Mesenteric fat pad (tissue), 1 donor: ENCODE measurements at places on chromosomes 12 and 14.

DNA sequence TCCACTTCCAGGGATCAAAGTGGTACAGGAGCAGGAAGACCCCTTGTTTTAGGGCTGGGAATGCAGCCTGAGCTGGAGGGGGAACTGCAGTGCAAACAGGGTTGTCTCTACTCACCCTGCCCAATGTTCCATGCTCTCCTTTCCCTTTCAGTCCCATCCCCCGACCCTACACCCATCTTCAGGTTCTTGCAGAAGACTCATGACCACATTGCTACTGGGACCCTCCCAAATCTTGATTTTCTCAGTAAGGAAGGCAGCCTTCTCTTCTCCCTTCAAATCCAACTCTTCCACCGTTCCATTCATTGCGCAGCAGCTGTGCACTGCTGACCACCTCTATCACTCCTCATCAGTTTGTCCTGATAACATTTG, 1.9 kb downstream of the SERPINA11 start:
- DNase-seq = no peak

- no peak for DNase-seq
These were observed 1.1 kb upstream of the GNB3 start for GRCh38 chr12:6839482-6840201.

- DNase-seq = peak; percentile 51
These were observed 161.5 kb upstream of the VASH1 start for GRCh38 chr14:76599559-76600287.

- no peak for DNase-seq
These were observed 610.7 kb downstream of the VRK1 start for GRCh38 chr14:97407701-97408407.

DNA sequence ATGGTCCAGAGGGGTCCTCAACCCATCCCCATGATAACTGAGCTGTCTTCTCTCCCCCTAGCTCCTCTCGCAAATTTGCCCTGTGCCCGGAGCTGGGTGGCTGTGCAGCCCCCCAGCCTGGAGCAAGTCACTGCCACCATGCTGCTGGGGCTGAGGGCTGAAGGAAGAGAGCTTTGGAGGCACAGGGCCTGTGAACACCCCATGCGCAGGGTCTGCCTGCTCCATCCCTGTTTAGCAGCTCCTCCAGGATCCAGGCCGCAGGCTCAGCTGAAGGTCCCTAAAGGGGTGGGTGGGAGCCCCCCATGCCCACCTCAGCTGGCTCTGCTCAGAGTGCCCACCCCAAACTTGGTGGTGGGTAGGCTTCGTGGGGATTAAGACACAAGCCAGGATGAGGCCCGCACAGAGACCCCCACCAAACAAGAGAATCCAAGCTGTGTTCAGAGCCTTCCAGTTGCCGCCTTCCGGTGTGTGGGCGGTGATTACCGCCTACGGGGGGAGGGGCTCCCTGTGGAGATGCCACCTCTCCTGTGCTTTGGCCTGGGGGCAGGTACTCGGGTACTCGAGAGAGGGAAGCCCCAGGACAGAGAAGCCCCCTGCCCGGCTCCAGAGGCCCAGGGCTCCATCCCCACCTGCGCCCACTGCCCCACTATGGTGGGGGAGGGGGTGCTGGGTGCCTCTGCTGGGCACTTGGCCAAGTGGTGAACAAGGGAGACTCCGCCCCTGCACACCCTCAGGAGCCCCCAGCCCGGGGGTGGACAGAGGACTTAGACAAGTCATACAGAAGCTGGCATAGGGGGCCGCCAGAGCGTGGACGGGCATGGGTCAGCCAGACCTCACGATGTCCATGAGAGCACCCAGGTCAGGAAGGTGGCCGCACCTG, 1.4 kb upstream of the JAG2 start:
- no peak for DNase-seq

DNA sequence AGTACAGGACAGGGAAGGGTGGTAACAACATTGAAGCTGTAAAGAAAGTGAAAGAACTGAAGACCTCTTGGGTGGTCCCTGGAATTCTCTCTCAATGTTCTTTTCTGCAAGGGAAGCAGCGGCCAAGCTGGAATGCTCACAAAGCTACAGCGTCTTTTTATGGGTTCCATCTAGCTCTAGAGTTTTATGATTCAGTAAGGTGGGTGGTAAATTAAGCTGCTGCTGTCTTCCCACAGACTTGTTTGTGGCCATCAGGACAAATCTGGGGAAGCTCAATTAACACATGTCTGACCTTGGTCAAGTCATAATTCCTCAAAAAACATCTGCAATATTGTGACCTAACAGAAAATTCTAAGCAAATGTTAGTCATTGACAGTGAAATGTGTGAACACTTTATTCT, 139.1 kb downstream of the MED13L start:
- no peak for DNase-seq

- no peak for DNase-seq
These were observed 74.2 kb upstream of the CSRP2 start for GRCh38 chr12:76952995-76953394.

DNA sequence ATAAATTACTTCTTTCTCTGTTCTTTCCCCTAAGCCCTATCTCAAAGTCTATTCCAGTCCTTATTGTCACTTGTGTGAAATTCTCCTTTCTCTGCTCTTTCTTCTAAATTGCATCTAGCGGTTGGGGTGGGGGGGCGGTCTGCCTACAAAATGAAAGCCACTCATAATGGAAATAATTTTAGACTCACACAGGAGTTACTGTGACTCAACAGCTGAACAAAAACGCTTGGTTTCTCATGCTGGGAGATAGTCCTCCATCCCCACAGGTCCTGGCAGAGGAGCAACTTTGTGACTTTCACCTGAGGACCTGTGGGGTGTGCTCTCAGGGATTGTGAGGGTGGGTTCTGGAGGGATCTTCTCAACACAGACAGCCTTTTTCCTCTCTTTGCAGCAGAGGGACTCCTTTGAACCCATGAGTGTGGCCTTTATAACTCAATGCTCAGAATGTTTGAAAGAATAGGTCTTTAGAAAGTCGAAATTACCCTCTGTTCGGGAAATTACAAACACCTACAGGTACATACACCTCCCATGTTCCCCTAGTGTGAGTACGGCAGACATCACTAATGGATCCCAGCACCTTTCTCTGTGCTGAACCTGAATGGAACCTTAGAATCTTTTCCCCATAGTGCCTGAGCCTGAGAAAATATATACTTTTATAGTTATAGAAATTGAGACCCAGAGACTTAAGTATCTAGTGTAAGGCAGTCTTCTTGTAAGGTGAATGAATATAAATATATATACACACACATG, 109.7 kb downstream of the CHST11 start:
- DNase-seq = no peak

DNA sequence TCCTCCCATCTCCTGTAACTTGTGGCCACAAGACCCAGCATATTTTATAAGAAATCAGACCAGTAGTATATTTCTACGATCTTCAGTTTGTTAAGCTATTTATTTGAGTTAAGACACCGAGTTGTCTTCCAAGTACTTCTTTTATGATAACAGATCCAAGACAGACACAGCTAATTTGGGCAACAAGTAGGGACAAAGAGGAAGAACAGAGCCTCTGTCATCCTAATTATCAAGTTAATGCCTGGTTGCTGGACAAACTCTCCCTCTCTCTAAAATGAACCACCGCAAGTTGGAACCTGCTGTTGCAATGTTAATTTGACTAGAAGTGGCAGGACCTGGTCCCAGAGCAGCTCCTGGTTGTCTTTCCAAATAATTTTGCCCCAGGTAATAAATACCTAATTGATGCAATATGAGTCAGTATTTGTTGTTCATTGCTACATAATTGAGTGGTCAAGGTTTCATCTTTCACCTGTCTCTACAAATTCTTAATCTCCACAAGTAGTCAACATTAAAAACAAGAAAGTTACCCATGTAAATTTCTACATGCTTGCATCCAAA, 323.7 kb downstream of the PAWR start:
- no peak for DNase-seq

DNA sequence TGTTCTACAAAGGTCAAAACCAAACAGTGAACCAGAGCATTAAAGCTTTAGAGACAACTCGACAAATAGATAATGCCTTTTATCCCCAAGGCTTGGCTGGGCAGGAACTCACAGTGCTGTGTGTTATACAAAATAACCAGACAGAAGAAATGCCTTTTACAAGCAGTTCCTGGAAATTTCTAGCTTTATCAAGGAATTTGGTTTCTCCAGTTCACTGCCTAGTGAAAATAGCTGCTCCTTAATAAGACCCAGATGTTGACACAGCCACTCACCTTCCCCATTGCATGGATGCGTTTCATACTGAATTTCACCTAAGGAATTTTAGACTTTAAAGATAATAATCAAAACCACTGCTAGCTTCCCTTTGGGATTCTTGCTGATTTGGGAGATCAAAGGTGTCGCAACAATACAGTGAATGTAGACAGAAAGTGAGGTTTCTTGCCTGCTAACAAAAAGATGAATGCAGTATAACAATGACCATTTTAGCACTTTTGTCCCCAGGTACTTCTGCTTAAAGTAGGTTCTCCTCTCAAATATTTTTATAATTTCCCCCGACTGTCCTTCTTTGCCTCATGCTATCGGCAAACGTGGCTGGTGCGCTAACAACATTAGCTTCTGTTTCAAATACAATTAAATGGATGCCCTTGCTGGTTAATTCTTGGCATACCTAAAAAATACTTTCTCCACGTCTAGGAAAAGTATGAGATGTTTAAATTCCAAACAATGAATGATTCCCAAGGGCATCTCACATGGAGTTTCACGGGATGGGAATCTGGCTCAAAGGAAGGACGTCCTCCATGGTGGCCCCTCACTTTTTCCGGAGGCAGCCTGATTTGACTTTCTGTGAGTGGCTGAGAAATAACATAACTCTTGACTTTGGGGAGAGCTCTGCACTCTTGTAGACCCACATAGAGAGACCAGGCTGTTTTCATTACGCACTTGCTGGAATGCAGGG, 162.4 kb downstream of the C12orf75 start:
- DNase-seq = no peak

- no peak for DNase-seq
These were observed 597 bp upstream of the DYNC1H1 start for GRCh38 chr14:101963656-101964296.

GRCh38 chr12:48201091-48201490, 2.0 kb downstream of the OR10AD1 start:
- no peak for DNase-seq

GRCh38 chr12:124901003-124901402, 13.4 kb downstream of the UBC start:
- no peak for DNase-seq

GRCh38 chr14:101112351-101113107, 209.0 kb upstream of the RTL1 start:
- peak; percentile 78 for DNase-seq

- DNase-seq = no peak
These were observed 18.6 kb downstream of the PPFIBP1 start for GRCh38 chr12:27542628-27543027.

- DNase-seq = no peak
These were observed 163.6 kb downstream of the PRKCH start for GRCh38 chr14:61484826-61485584.

DNA sequence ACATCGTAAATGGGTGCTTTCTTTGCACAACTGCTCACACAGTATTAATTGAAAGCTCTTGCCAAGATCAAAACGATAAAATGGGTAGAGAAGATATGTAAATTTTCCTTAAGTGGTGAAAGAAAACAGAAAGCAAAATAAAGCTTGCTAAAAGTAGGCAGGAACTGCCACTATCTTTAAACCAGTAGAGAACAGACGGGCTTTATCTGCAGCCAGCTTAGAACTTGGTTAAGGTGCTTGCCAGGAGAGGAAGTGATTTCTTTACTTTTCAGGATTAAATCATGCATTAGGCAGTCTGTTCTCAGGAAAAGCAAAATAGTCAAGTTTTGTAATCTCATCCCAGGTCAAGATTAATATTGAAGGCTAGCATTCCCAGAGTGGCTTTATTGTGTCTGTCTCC, 56.9 kb upstream of the CCDC175 start:
- no peak for DNase-seq

DNA sequence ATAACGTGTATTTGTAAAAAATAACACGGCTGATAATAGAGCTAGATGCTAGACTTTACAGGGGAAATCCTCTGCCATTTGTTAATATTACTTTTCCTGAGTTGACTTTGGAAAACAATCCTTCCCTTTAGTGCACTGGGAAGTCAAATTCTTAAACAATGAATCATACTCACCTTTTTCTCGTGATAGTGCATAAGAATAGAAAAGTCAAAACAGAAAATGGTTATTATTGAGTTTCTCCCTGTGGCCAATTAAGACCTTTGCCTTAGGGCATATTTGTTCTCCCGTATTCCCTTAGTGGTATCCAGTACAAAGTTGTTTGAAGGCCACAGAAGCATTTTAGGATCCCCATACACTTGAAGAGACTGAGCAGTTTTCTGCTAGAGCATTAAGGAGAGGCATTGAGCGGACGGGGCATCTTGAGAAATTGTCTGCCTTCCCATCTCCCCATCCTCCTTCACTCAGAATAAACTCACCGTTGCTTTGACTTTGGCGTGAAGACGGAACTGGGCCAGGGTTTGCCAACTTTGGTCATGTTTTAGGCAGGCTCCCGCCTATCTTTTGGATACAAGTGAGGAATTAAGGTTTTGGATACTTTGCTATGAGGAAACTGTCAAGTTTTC, 171.3 kb downstream of the TMTC2 start:
- DNase-seq = no peak

DNA sequence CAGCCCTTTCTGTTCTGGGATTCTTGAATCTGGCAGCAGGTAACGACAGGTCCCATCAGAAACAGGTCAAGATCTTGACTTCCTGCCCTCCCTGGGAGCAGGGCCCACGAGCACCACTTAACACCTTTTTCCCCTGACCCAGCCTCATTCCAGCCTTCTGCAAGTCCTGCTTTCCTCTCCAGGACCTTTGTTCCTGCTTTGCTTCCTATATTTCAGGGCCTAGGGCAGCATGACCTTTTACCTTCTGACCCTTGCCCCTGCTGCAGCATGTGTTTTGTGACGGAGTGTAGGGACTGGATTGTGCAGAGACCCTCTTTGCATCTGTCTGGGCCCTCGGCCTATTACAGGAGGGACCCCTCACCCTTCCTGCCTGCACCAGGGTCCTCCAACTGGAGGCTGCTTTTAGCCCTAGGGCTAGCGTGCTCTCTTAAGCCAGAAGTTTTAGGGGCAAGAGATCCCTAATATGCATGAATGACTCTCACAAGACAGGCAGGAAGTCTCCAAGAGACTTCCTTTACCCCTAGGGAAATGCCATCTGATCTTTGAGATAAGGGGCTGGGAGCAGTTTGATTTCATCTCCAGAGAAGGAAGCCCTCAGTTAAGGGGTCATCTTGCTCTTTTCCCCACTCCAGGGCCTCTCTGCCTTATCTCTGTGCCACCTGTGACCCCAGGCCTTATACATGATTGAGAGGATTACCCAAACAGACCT, 209.4 kb upstream of the BCL2L14 start:
- no peak for DNase-seq

DNA sequence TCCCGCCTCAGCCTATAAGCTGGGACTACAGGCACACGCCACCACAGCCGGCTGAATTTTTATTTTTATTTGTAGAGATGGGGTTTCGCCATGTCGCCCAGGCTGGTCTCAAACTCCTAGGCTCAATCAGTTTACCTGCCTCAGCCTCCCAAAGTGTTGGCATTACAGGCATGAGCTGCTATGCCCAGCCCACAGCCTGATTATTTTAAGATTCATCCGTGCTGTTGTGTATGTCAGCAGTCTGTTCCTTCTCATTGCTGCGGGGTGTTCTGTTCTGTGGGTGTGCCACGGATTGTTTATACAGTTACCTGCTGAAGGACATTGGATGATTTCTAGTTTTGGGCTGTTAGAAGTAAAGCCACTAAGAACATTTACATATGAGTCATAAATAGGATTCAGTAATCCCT, 9.6 kb upstream of the EP400 start:
- no peak for DNase-seq

GRCh38 chr12:50901685-50902113, 50.6 kb upstream of the HIGD1C start:
- DNase-seq = no peak

- DNase-seq = no peak
These were observed 7.9 kb upstream of the HOXC13 start for GRCh38 chr12:53930591-53931255.
